ENCODE measurements at places on chromosomes 16 and 17. TPM values are rescaled to one million over a fixed set of nuclear protein-coding genes. Genes with fewer than 3 reads are reported as not detected.

DNA sequence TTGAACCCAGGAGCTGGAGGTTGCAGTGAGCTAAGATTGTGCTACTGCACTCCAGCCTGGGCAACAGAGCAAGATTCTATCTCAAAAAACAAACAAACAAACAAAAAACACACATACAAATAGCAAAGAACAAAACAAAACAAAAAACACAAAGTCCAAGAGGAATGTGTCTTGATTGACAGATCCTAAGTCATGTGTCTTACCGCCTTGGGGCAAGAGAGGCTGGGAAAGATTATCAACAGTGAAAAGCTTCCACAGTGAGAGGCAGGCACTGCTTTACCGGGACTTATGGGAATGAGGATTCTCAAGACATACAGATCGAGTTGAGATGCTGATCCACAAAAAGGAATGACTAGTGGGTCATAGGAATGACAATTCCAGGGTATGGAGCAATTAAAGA lies 62.7 kb upstream of the GAS7 start:
- H3K36me3 ChIP-seq = no peaks in the 10 kb centered on the region
- H3K27ac ChIP-seq = no peak overlapping the region
- no peak overlapping the region for H3K4me3 ChIP-seq

- no peak overlapping the region for H3K4me3 ChIP-seq
- H3K27me3 ChIP-seq = no peaks in the 10 kb centered on the region
- DNase-seq = no peak
Observed at GRCh38 chr16:54015147-54015546, 271.4 kb downstream of the IRX3 start.

GRCh38 chr16:74521691-74522090 lies 85.2 kb downstream of the GLG1 start:
- peak; percentile 2 for DNase-seq
- no peak overlapping the region for H3K27ac ChIP-seq
- no peaks in the 10 kb centered on the region for H3K27me3 ChIP-seq
- H3K4me1 ChIP-seq = no peaks in the 10 kb centered on the region
- H3K36me3 ChIP-seq = no peaks in the 10 kb centered on the region

- no peak overlapping the region for H3K27ac ChIP-seq
- H3K36me3 ChIP-seq = no peaks in the 10 kb centered on the region
- DNase-seq = no peak
- peak overlapping the region; percentile 41 for H3K4me3 ChIP-seq
Observed at GRCh38 chr17:55845385-55845784, 94.5 kb downstream of the PCTP start.

GRCh38 chr17:64443086-64443760 lies 5.7 kb upstream of the MILR1 start:
- no peaks in the 10 kb centered on the region for H3K36me3 ChIP-seq
- H3K27ac ChIP-seq = no peak overlapping the region
- no peak for DNase-seq
- no peaks in the 10 kb centered on the region for H3K27me3 ChIP-seq
- no peak overlapping the region for H3K4me3 ChIP-seq

- H3K27ac ChIP-seq = no peak overlapping the region
- H3K36me3 ChIP-seq = no peaks in the 10 kb centered on the region
- H3K27me3 ChIP-seq = peaks cover 7% of the 10 kb centered on the region
- DNase-seq = no peak
Observed at GRCh38 chr17:35210741-35211140, 16.5 kb upstream of the SLC35G3 start.

GRCh38 chr17:72710202-72710601 lies 382.3 kb downstream of the SLC39A11 start:
- H3K27ac ChIP-seq = no peak overlapping the region
- DNase-seq = no peak
- H3K4me3 ChIP-seq = no peak overlapping the region
- H3K27me3 ChIP-seq = no peaks in the 10 kb centered on the region
- no peaks in the 10 kb centered on the region for H3K4me1 ChIP-seq
- H3K36me3 ChIP-seq = no peaks in the 10 kb centered on the region

GRCh38 chr16:75471723-75472633 lies 7.5 kb upstream of the TMEM170A start:
- peak; percentile 78 for DNase-seq
- no peaks in the 10 kb centered on the region for H3K27me3 ChIP-seq
- H3K36me3 ChIP-seq = no peaks in the 10 kb centered on the region

DNA sequence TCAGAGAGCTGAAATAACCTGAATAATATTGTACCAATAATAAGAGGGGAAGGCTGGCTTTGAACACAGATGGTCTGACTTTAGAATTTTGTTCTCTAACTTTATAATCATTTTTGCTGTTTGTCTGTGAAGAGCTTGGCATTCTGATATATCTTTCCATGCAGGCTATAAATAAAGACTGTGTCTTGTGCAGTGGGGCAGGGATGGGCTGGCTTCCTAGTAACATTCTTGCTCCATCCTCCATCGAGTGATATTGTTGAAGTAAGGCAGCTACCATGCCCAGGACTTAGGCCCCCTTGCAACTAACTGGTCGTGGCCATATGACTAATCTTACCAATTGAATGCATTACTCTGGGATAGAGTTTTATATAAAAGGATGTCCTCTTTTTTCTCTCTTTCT lies 234.7 kb upstream of the IRX3 start:
- no peaks in the 10 kb centered on the region for H3K36me3 ChIP-seq
- H3K4me3 ChIP-seq = no peak overlapping the region
- no peak overlapping the region for H3K27ac ChIP-seq
- H3K4me1 ChIP-seq = no peaks in the 10 kb centered on the region
- no peaks in the 10 kb centered on the region for H3K27me3 ChIP-seq

DNA sequence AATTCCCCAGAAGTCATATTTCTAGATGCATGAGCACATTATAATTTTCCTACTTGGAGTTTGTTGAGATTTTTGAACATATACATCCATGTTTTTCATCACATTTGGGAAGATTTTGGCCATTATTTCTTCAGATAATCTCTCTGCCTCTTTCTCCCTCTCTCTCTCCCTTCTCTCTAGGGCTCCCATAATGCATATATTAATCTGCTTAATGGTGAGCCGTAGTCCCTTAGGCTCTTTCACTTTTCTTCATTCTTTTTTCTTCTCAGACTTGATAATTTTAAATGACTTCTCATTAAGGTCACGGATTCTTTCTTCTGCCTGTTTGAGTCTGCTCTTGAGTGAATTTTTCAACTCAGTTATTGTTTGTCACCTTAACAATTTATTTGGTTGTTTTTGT lies 101.5 kb downstream of the IRX3 start:
- H3K27ac ChIP-seq = no peak overlapping the region
- no peaks in the 10 kb centered on the region for H3K4me1 ChIP-seq
- H3K4me3 ChIP-seq = no peak overlapping the region
- no peak for DNase-seq
- no peaks in the 10 kb centered on the region for H3K36me3 ChIP-seq
- H3K27me3 ChIP-seq = no peaks in the 10 kb centered on the region

DNA sequence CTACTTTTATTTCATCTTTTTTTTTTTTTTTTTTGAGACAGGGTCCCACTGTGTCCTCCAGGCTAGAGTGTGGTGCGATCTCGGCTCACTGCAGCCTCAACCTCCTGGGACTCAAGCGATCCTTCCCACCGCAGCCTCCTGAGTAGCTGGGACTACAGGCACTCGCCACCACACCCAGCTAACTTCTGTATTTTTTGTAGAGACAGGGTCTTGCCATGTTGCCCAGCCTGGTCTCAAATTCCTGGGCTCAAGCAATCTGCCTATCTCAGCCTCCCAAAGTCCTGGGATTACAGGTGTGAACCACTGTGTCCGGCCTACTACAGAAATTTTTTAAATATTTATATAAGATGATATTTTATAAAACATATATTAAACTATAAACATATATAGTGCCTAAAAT lies 4.8 kb downstream of the MYO18A start:
- H3K27me3 ChIP-seq = no peaks in the 10 kb centered on the region
- DNase-seq = no peak
- H3K4me1 ChIP-seq = peaks cover 44% of the 10 kb centered on the region
- no peak overlapping the region for H3K27ac ChIP-seq

DNA sequence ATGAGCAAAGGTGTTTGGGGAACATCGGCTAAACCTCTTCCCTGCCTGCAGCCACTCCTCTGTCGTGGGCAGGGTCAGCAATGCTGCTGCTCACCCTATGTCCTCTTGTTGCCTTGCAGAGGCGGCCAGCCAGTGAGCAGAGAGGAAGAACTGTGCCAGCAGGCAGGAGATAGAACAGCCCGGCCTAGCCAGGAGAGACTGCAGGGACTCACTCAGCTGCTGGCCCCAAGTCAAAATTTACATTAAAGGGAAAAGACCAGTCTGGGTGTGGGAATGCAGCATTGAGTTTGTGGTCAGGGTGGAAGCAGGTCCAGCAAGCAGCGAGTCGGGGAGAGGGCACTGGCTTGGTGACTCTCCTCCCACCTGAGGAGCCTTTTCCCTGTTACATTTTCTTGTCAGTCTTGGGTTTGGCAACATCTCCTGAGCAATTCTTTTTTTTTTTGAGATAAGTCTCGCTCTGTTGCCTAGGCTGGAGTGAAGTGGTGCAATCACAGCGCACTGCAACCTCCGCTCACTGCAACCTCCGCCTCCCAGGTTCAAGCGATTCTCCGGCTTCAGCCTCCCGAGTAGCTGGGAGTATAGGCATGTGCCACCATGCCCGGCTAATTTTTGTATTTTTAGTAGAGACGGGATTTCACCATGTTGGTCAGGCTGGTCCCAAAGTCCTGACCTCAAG lies 22.7 kb downstream of the LIG3 start:
- no peak for DNase-seq
- peaks cover 35% of the 10 kb centered on the region for H3K36me3 ChIP-seq
- H3K4me3 ChIP-seq = no peak overlapping the region
- no peak overlapping the region for H3K27ac ChIP-seq
- no peaks in the 10 kb centered on the region for H3K27me3 ChIP-seq
- H3K4me1 ChIP-seq = no peaks in the 10 kb centered on the region

- H3K27me3 ChIP-seq = no peaks in the 10 kb centered on the region
- DNase-seq = no peak
- H3K4me1 ChIP-seq = no peaks in the 10 kb centered on the region
- H3K4me3 ChIP-seq = no peak overlapping the region
- no peaks in the 10 kb centered on the region for H3K36me3 ChIP-seq
Observed at GRCh38 chr17:81128774-81129173, 36.5 kb upstream of the PVALEF start.

DNA sequence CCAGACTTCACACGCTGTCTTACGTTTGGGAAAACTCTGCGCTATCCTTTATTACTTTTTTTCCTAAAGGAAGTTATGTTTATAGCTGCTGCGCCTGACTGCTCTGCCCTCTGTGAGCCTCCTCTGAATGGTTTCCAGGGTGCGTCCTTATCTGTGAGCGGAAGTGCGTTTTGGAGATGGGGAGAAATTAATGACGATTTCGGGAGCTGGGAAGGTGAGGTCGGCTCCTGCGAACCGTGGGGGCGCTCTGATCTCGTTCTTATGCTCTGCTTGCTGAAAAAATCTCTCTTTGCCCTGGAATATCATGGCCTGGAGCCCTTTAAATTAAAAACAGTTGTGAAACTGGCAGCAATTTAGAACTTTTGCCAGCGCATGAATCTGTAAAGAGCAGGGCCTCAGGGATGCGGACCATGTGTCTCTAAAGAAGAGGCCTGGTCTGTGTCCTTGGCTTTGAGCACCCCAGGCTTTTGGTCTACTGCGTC lies 135.7 kb upstream of the ZFHX3 start:
- no peaks in the 10 kb centered on the region for H3K4me1 ChIP-seq
- H3K27me3 ChIP-seq = no peaks in the 10 kb centered on the region
- DNase-seq = no peak
- no peak overlapping the region for H3K27ac ChIP-seq

GRCh38 chr17:5789528-5789927 lies 205.2 kb upstream of the NLRP1 start:
- no peaks in the 10 kb centered on the region for H3K36me3 ChIP-seq
- no peak for DNase-seq
- H3K27ac ChIP-seq = no peak overlapping the region
- H3K4me3 ChIP-seq = no peak overlapping the region
- no peaks in the 10 kb centered on the region for H3K4me1 ChIP-seq
- H3K27me3 ChIP-seq = peaks cover 4% of the 10 kb centered on the region

GRCh38 chr17:44362459-44362948 lies 1.1 kb downstream of the FAM171A2 start:
- no peak for DNase-seq
- no peak overlapping the region for H3K4me3 ChIP-seq
- H3K4me1 ChIP-seq = peaks cover 5% of the 10 kb centered on the region
- H3K36me3 ChIP-seq = no peaks in the 10 kb centered on the region

DNA sequence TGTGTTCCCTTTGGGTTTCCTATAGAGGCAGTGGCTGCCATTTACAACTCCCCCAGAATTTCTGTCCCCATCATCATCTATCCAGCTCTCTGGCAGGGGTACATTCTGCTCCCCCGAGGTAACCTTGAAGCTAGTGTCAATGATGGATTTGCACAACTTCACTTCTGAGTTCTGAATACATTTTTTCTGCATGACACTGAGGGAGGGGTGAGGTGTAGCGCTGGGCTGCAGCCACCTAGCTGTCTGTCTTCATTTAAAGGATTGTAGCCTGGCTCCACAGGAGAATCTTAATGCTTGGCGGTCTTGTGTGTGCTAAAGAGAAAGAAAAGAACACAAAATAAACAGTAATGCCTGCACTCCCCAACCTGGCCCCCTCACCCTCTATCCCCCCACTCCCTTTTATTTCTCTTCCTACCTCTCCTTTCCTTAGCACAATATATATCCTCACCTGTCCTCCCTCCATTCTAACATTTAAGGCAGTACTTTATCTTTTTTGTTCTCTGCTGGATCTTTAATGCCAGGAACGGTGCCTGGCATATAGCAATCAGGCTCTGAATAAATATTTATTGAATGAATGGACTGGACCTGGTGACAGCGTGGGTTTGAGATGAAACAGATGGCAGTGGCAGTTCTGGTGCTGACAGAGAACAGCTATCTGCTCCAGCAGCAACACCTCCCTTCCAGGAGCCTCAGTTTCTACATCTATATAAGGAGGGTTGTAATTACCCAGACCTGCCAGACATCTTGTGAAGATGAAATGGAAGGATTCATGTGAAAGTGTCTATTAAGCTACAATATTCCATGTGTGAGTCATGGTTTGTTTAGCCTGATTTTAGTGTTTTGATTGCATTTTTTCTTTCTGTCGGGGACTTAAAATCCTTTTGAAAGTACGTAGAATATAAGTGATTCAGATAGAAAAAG lies 163.5 kb upstream of the CDH11 start:
- no peaks in the 10 kb centered on the region for H3K36me3 ChIP-seq
- DNase-seq = no peak
- peaks cover 8% of the 10 kb centered on the region for H3K4me1 ChIP-seq
- no peak overlapping the region for H3K4me3 ChIP-seq
- H3K27ac ChIP-seq = no peak overlapping the region

GRCh38 chr17:77613627-77614026 lies 344.9 kb upstream of the TNRC6C start:
- no peak overlapping the region for H3K4me3 ChIP-seq
- peaks cover 22% of the 10 kb centered on the region for H3K4me1 ChIP-seq
- no peak for DNase-seq
- H3K27ac ChIP-seq = no peak overlapping the region

CFAP119 gene
- total RNA-seq = 22.1 TPM

SULT1A2 gene
- total RNA-seq = 3.1 TPM

GAS2L2 gene
- not detected for total RNA-seq

KRT33A gene
- total RNA-seq = not detected

KRT36 gene
- not detected for total RNA-seq

CCL13 gene
- total RNA-seq = 17.6 TPM

FA2H gene
- 0.18 TPM for total RNA-seq

TNFRSF13B gene
- total RNA-seq = not detected

CTRL gene
- not detected for total RNA-seq
